NCI-H1694 treated with DMSO at 0.1 percent for 48 hours (cell line): ENCODE measurements at places on chromosomes 6 and 20.
A peak's percentile ranks its signal among the peaks of the same experiment; 100 is the strongest.

- DNase-seq, result no peak
Observed at GRCh38 chr20:19887556-19888268, 129.4 kb upstream of the NAA20 start.

- DNase-seq, result no peak
Observed at GRCh38 chr6:117989086-117989485, 82.0 kb downstream of the SLC35F1 start.

- no peak for DNase-seq
Observed at GRCh38 chr6:39777218-39777617, 15.0 kb upstream of the DAAM2 start.

GRCh38 chr20:34517114-34517505 is 888 bp downstream of the DYNLRB1 start:
- no peak for DNase-seq

DNA sequence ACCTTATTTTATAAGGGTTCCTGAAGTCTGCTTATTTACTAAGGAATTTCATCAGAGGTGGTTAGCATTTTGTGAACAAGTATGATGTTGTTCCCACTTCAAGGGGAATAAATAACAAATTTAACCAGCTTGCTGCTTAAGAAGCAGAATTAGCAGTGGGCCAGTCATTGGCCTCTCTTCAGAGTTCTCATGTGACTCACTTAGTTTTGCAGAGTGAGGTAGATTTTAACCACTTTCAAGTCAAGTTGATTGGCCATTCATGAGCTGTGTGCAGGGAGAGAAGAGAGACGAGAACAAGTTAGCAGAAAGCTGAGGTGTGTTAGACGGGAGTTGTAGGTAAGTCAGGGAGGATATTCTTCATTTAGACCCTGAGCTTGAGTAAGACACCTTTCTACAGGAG is 18.1 kb downstream of the TOP1 start:
- DNase-seq, result no peak

DNA sequence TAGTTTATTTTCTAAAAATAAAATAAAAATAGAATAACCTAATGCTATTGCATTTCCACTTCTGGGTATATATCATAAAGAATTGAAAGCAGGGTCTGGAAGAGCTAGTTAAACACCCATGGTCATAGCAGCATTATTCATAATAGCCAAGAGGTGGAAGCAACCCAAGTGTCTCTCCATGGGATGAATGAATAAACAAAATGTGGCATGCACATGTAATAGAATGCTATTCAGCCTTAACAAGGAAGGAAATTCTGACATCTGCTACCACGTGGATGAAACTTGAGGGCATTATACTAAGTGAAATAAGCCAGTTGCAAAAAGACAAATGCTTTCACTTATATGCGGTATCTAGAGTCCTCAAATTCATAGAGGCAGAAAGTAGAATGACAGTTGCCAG is 130.8 kb downstream of the TIAM2 start:
- no peak for DNase-seq

DNA sequence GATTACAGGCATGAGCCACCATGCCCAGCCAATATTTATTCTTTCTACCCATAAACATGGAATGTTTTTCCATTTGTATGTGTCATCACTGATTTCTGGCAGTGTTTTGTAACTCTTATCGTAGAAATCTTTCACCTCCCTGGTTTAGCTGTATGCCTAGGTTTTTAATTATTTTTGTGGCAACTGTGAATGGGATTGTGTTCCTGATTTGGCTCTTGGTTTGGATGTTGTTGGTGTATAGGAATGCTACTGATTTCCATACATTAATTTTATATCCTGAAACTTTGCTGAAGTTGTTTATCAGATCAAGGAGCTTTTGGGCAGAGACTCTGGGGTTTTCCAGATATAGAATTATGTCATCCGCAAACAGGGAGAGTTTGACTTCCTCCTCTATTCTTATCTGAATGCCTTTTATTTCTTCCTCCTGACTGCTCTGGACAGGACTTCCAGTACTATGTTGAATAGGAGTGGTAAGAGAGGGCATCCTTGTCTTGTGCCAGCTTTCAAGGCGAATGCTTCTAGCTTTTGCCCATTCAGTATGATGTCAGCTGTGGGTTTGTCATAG is 198.6 kb downstream of the ZDHHC14 start:
- no peak for DNase-seq

DNA sequence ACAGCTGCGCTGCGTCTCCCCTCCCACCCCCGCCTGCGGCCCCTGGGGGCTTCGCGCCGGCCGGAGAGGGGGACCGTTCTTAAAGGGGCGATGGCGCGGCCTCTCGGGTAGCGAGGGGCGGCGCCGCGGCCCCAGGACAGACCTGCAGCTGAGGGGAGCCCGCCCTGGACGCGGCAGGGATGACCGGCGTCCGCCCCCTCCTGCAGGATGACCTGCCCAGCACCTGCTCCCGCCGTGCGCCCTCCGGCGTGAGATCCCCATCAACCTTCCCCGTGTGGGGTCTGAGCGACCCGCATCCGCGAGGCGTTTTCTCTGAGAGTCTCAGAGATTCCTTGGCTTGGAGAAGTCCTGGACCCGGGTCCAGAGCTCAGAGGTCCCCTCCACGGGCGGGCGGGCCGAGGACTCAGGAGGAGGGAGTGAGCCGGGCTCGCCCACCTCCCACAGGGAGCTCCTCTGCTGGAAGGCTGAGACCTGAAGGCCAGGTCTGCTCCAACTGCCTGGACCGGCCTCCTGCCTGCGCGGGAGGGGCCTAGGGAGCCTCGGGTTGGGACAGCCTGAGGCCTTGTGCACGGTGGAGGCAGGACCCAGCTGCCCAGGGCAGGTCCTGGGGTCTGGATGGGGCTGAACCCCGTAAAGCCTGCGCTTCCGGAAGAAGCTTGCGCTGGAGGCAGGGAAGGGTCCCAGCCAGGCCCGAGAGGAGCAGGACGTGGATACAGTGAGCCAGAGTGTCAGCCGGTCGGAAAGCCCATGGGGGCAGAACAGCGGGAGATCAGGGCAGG is 532 bp upstream of the NKAIN4 start:
- DNase-seq, result no peak

DNA sequence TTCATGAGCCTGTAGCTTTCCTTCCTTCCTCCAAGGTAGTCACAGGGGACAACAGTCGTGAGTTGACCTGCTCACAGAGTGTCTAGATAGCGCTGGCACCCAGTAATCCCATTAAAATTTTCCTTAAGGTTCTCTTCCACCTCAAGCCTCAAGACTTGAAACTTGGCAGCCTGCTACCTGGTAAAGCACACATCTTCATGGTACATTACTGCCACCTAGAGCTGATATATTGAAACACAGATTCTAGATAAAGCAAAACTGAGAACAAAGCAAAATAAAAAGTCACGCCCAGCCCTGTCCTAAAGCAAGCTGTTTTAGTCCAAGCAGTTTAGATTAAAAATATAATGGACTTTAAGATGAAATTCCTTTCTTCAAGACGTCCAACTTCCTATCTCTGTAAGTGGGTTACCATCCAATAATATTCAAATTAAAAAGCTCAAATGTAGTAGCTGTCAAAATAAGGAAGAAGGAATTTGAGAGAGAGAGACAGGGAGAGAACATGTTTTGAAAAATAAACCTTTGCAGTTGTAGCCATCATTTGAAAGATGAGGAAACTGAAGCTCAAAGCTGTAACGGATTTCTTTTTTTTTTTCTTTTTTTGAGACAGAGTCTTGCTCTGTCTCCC is 50.7 kb upstream of the CD83 start:
- peak; percentile 80 for DNase-seq

- no peak for DNase-seq
Observed at GRCh38 chr6:111759836-111760785, 113.1 kb downstream of the FYN start.

DNA sequence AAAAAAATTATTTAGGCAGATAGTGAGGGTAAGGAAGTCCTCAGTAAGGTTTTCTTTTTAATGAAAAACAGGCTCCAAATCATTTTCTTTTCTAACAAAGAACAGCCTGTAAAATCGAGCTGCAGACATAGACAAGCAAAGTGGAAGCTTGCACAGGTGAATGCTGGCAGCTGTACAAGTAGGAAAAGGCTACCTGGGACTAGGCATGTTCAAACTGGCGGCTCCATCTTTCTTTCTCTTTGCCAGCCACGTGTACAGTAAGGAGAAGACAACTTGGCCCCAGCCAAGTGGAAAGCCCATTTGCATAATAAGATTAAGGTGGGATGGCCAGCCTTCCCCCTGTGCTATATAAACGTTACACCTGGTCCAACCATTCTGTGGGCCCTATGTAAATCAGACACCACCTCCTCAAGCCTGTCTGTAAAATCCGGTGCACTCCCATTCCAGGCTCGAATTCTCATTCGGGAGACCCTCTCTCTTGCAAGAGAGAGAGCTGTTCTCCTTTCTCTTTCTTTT is 27.0 kb upstream of the SLC2A12 start:
- no peak for DNase-seq

DNA sequence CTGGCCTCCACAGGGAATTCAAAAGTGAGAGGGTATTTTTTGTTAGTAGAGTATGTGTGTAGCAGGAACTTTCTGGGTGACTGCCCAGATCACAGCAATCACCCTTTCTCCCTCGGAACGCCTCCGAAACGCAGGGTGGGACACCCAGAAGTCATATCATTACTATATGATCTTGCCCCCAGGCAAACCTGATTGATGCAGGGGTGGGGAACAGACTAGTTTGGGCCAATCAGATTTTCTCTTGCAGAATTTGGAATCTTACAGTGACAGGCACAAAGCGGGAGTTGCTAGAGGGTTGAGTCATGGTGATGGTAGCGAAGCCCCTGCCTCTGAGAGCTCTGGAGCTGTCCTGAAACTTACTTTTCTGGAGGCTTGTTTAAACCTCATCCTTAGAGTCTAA is 16.5 kb upstream of the RPN2 start:
- no peak for DNase-seq

- DNase-seq, result peak; percentile 10
Observed at GRCh38 chr6:131519670-131520436, 53.2 kb upstream of the ARG1 start.
